ENCODE measurements at places on chromosomes 11 and 22. TPM values are rescaled to one million over a fixed set of nuclear protein-coding genes. Genes with fewer than 3 reads are reported as not detected.

The LDHAL6A gene
- not detected for total RNA-seq

The MRGPRF gene
- total RNA-seq = 0.53 TPM

The SMDT1 gene
- total RNA-seq = 14.8 TPM

The FOLR2 gene
- total RNA-seq = not detected

The FAM227A gene
- 0.26 TPM for total RNA-seq

The KCNE3 gene
- total RNA-seq = 0.13 TPM

The CDC42EP2 gene
- total RNA-seq = 2.4 TPM

The GLYATL2 gene
- total RNA-seq = not detected

The TSGA10IP gene
- not detected for total RNA-seq

- DNase-seq = no peak
Observed at GRCh38 chr11:62713343-62713742, 5.9 kb downstream of the GNG3 start.

DNA sequence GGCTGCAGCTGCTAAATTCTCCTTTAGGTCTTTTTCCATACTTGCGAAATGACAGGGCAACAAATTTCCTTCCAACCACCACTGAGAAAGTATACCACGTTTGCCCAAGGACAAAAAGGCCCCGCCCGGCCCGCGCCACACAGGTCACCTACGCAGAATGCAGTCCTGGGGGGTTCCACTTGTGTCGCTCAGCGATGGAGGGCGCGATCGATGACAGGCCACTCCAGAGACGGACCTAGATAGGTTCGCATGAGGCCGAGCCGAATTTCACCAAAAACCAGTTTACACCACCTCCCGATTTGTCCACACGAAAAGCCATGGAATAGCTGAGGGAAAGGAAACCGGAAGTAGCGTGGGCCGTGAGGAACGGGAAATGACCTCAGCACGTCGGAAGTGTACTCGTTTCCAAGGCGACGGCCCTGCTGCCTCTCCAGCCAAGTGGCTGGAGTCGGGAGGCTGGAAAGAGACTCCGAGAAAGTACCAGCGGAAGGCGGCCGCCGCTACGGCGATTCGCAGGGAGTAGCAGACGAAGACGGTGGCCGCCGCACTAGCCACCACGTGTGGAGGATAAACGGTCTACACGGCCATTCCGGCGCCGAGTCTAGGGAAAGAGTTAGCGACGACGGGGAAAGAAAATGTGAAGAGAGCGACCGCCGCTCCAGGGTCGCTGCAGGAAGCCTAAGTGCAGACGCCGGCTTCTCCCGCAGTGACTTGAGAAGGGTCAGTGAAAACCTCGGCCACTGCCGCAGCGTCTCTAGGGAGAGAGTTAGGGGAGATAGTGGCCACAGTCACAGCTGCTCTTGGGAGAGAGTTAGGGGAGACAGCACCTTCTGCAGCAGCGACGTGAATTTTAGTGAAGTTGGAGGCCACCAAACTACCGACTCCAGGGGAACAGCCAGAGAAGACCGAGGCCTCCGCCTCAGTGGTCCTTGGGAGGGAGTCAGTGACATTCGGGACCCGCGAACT lies at the start of gene ANKRD42:
Gene ANKRD42, plus strand, starts transcription at position 398 of the 966 bp plus-strand sequence. CDS start 959 bp downstream, outside the sequence.
- peak; percentile 93 for DNase-seq

DNA sequence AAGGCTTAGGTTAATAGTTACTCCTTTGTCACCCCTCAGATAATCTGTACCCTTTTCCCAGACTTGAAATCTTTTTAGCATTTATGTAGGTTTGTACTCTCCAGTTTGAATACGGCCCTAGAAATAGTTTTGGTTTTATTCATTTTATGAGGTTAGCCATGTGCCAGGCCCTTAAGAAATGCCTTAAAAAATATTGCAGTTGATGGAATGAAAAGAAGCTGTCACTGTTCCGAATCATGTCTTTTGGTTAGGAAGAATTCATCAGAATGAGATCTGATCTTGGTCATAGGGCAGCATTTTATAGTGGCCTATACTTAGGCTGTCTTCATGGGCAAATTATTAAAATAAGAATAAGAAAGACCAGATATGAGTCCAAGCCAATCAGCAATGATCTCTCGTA lies 14.8 kb upstream of the PRSS23 start:
- no peak for DNase-seq

DNA sequence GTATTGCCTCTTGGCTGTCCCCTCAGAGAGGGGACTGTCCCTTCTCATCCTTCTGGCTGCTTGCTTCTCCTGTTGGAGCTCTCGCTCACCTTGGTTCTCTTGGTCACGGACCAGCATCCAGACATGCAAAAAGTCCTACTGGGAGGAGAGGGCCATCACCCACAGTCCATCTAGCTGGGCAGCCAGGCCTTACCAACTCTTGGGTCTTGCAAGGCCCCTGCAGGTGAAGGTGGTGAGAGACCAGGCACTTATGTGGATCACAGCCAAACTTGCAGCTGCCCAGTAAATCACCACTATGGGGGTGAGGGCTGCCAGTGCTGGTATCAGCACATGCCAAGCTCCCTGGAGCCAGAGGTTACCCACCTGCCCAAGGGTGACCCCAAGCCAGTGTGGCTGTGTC lies 36.3 kb downstream of the KCNQ1OT1 start:
- no peak for DNase-seq

DNA sequence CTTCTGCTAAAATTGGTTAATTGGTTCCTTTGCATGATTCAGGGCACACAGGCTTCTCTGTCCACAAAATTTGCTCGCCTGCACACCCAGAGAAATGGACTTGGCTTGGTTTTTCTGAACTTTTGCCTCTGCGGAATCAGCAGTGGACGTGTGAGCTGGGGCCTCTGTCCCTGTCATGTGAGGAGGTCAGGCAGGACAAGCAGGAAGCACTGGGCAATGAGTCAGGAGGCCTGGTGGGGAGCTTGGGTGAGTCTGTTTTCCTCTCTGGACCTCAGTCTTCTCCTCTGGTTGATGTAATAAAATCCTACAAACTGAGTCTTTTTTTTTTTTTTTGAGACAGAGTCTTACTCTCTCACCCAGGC lies 10.4 kb upstream of the CELSR1 start:
- peak; percentile 68 for DNase-seq

- DNase-seq = peak; percentile 52
Observed at GRCh38 chr11:95231881-95232605, 1.0 kb upstream of the SESN3 start.

DNA sequence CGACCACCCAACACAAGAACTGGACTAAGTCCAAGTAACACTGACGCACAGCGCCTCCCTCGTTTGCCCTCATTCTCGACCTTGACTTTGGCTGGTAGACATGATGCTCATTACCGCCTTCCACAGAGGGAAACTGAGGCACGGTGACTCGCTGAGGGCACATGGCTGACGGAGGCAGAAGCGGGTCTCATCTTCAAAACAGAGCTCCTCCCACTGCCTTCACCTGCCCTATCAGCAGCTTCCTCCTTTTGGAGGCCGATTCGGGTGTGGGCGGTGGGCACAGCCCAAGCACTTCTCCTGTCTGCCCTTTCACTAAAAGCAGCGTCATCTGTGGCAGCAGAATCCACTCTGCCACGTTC lies 2.0 kb upstream of the KMT5B start:
- no peak for DNase-seq

- DNase-seq = no peak
Observed at GRCh38 chr11:130146796-130147195, 12.8 kb upstream of the ST14 start.

GRCh38 chr11:75350743-75351540 lies 519 bp downstream of the ARRB1 start:
- peak; percentile 23 for DNase-seq

DNA sequence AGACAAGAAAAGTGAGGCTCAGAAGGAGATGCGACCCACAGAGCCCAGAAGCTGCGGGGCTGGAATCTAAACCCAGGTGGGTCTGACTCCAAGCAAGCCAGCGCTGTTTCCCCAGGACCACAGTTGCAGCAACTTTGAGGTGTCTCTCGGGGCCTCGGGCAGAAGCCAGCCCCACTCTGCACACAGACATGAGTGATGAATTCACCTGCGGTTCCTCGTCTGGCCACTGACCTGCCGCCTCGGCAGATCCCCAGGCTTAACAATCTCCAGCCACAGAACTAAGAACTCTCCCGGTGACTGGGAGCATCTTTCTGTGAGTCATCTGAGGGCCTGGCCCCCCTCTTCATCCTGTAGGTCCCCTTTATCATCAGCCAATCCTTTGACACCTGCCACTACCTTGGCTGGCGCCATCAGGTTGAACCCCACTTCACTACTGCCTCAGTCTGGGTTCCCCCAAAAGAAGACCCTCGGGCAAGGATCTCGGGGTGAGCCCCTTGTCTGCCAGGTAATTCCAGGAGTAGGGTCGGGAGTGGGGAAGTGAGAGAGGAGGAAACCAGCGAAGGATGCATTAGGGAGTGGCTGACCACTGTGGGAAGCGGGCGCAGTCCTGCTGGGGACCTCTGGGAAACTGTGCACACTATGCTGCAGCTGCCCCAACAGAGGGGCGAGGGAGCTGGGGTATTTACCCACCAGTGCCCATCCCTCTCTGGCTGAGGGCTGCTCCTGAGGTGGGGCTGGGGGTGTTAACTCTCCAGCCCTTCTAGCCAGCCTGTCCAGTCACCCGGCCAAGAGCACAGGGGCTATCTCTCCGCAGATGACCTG lies 33.0 kb upstream of the MN1 start:
- DNase-seq = no peak

DNA sequence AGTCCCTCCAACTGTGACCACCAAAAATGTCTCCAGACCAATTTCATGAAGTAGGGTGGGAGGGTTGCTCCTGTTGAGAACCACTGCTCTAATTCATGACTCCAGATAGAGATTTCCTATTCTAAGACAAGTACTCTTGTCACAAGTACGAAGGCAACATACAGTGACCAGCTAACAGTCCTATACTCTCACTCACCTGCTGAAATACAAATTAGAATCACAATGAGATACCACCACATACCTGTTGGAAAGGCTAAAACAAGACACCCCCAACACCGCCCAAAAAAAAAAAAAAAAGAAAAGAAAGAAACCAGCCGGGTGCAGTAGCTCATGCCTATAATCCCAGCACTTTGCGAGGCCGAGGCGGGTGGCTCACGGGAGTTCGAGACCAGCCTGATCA lies 310.5 kb downstream of the SWAP70 start:
- no peak for DNase-seq

- no peak for DNase-seq
Observed at GRCh38 chr11:12573707-12574485, 100.3 kb upstream of the TEAD1 start.

GRCh38 chr11:69002110-69002569 lies 10.9 kb downstream of the MRGPRF start:
- DNase-seq = no peak

DNA sequence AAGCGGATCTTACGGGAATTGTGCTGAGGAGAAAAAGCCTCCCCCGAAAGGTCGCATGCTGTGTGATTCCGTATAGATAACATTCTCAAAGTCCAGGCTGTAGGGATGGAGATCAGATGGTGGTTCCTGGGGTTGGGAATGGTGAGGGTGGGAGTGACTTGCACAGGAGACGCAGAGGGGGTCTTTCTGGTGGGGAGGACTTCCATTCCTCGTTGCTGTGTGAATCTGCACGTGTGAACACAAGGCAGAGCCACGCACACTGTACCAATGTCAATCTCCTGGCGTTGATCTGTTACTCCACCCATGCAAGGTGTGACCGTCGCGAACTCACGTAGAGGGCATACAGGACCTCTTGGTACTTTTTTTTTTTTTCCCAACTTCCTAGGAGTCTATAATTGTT lies 59.0 kb upstream of the KCNQ1OT1 start:
- no peak for DNase-seq

GRCh38 chr11:130308059-130308458 lies 6.7 kb downstream of the ZBTB44 start:
- DNase-seq = no peak

DNA sequence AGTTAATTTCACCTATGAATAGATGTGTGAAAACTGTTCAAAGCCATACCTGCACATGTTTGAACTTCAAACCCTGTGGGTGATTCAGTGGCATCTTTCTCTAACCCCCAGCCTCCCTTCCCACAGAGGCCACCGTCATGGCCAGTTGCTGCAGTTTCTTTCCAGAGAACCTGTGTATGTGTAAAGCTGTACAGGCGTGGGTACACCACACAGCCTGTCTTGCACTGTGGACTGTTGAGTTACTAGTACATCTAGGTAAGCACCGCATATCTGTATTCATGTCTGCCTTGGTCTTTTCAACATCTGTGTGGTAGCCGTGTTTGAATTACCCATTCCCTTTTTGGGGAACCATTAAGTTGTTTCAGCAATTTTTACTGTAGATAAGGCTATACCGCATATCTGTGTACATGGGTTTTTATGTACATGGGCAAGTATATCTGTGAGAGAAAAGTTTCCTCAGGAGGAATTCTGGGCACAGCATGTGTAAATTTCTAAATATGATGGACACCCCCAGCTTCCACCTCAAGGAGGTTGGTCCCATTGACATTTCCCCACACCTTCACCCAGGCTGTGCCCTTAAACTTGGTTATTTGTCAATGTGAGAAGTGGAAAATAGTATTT lies 13.9 kb downstream of the NEAT1 start:
- DNase-seq = peak; percentile 34

DNA sequence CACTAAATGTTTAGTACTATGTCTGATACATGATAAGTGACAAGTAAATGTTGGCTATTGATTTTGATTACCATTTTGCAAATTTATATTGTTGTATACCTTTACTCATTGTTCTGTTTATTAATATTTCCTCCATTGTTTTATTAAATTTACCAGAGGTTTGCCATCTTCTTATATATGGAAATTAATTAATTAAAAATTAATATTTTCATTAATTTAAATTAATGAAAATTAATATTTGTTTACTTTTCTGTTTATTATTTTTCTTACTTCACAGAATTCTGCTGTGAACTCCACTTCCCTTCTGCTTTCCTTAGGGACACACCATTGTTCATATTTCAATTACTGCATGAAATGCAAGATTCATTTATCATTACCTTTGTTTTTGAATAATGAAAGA lies 331.0 kb downstream of the LARGE1 start:
- DNase-seq = no peak

DNA sequence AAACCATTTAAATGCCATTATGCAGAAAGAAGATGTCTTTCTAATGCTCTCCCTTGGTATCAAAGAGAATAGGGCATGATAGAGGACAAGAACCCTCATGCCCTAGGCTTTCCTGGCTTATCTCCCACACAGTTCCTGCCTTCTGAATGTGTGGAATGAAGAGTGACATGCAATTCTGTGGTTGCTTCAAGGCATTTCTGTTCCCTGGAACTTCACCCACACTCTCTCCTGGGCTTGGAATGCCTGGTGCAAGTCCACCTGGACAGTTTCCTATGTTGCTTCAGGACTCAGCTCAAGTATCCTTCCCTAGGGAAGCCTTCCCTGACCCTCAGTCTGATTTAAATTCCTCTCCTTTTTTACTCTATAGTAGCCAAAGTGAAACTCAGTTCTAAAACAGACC lies 53.8 kb upstream of the DRD2 start:
- peak; percentile 75 for DNase-seq

DNA sequence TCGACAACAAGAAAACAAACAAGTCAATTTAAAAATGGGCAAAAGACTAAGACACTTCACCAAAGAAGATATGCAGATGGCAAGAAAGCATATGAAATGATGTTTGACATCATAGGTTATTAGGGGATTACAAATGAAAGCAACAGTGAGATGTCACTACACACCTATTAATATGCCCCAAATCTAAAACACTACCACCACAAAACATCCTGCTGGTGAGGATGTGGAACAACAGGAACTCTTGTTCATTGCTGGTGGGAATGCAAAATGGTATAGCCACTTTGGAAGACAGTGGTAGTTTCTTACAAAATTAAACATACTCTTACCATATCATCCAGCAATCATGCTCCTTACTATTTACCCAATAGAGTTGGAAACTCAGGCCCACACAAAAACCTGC lies 29.0 kb downstream of the PRRG4 start:
- DNase-seq = no peak

- no peak for DNase-seq
Observed at GRCh38 chr11:92082652-92083051, 142.0 kb upstream of the FAT3 start.
